ENCODE measurements at places on chromosomes 5 and 9.

- DNase-seq: no peak
These were observed 53.7 kb upstream of the KCNIP1 start for GRCh38 chr5:170450061-170450669.

DNA sequence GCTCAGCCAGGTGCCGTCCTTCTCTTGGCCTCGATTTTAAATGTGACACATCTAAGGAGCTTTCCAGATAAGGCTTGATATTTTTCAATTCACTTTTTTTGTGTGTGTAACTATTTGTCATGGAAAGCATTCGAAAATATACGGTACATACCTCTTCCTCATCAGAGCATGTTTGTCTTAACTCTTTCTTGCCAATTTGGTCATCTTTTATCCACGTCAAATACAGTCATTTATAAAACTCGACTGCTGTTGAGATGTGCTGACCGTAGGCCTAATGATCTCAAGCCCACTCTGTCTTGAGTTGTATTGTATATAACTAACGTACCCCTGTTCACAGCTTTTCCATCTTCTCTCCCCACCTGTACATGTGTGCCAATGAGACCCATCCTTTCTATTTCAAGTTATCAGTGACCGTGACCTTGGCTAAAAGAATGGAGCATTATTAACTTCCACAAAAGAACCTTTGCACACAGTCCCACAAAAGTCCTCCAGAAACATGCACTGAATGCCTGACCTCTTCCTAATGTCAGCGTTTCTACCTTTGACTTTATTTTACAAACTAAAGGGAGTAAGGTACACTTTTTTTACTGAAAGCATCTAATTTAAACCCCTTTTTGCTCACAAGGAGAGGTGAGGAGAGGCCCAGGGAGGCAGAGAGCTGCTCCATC is 61.6 kb downstream of the IPPK start:
- DNase-seq: no peak

DNA sequence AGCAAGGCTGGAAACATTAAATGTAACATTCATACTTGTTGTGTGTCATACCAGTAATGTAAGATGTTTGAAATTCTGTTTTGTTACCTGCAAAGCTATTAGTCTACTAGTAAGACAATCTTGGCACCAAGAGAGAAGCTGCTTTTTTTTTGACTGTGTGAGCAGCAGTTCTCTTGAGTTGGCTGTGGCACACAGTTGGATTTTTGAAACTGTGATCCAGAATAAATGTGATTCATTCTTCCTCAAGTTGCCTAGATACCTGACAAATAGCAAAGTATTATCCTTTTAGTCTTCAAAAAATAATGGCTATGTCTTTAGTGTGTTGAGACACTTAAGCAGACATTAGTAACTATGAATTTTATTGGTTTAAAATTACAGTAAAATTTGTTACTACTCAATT is 57.2 kb upstream of the HAPLN1 start:
- DNase-seq: no peak

GRCh38 chr5:58718269-58718978 is 135.5 kb downstream of the RAB3C start:
- no peak for DNase-seq

DNA sequence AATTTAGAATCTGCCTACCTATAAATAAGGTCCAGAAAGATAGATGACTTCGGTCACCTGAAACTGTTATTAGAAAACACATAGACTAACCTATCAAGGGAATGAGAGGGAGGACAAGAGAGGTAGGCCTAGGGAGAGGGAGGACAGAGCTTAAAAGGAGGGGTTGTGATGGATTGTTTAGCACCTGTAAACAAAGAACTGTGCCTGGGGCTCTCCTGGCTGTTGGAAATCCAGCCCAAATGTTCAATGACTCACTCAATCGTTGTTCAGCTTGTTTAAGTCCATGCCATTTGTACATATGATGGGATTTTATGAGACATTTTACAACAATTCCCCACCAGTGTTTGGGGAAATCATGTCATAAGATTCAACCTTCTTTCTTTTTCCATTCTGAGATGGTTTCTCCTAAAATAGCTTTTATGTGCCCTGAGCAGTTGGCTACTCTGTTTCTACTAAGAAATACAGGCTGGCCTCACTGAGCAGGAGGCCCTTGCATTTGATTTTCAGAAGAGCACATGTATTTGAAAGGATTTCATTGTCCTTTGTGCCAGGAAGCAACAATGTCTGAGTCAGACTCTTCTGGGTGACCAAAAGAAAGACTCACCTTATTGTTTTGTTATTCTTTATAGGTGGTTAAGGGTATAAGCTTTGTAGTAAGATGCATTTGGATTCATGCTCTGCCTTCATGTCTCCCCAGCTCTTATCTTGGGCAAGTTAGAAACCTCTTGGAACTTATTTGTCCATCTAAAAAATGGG is 48.2 kb upstream of the GPR151 start:
- no peak for DNase-seq

GRCh38 chr9:130763331-130764171 is 70.0 kb downstream of the EXOSC2 start:
- no peak for DNase-seq
